OCI-LY7 (cell line): ENCODE measurements at places on chromosomes 6 and 20. TPM values are rescaled to one million over a fixed set of nuclear protein-coding genes. Genes with fewer than 3 reads are reported as not detected.

Gene AVP
- total RNA-seq, result not detected in 2 replicates

Gene PLEKHG1
- total RNA-seq, result 17.9 and 26.3 TPM in 2 replicates

Gene PI3
- total RNA-seq, result not detected in 2 replicates

Gene HLA-DOA
- total RNA-seq, result 55.0 and 65.4 TPM in 2 replicates
